ENCODE measurements at places on chromosomes 2 and 18.

DNA sequence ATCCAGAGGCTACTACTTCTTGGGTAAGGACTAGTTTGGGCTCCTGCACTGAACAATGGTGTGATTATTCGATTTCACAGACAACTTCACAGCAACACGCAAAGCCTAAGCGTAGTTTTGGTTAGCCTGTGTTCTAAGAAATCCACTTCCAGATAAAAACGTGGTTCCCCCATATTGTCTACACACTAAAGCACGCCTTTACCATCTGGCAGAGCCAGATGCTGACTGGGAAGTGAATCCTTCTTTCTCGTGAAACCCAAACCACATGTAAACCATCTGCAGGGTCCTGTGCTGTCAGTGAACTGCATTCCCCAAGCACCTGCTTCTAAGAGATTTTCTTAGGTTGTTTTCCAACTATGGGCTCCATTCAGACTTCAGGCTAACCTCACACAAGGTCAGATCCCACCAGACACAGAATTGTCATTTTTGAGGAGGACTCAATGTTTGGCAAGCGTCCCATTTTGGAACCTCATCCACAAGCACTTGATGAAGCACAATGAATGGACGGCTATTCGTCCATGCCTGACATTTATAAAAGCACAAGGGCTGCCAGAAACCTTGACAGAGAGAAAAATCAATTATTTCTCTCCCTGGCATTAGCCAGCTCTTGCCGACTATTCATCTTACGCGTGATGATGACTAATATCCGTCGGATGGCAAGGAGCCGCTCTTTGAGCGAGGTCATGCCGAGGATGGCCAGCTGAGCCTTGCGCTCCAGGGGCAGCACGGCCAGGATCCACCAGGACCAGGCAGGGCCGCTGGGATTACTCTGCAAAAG is 38.4 kb downstream of the LONRF2 start:
- DNase-seq, result no peak

GRCh38 chr2:162261032-162261945 is 18.0 kb upstream of the FAP start:
- DNase-seq, result no peak

GRCh38 chr2:37911296-37911873 is 13.7 kb upstream of the RMDN2 start:
- no peak for DNase-seq

DNA sequence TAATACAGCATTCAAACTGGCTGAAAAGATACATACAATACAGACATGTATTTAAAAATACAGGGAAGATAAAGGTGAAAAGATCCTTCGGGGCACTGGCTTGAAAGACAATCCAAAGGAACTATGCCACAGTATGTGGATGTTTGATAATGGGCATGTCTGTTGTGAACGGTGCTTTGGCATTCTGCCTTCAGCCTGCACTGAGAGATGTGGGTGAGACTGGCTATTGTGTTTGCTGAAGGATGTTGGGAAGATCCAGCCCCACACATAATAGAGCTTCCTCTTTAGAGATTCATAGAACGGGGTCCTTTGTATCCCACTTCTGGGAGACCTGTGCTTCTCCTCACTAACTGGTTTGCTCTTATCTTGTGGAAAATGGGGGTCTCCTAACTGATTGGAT is 65.1 kb upstream of the CXCR4 start:
- no peak for DNase-seq

Data from cerebellar cortex (tissue), 1 donor.